ENCODE measurements at places on chromosomes 16 and 17.

GRCh38 chr17:41437769-41438168, 3.0 kb downstream of the KRT38 start:
- no peak for DNase-seq

GRCh38 chr17:6682339-6682738, 30.8 kb downstream of the C17orf100 start:
- no peak for DNase-seq

DNA sequence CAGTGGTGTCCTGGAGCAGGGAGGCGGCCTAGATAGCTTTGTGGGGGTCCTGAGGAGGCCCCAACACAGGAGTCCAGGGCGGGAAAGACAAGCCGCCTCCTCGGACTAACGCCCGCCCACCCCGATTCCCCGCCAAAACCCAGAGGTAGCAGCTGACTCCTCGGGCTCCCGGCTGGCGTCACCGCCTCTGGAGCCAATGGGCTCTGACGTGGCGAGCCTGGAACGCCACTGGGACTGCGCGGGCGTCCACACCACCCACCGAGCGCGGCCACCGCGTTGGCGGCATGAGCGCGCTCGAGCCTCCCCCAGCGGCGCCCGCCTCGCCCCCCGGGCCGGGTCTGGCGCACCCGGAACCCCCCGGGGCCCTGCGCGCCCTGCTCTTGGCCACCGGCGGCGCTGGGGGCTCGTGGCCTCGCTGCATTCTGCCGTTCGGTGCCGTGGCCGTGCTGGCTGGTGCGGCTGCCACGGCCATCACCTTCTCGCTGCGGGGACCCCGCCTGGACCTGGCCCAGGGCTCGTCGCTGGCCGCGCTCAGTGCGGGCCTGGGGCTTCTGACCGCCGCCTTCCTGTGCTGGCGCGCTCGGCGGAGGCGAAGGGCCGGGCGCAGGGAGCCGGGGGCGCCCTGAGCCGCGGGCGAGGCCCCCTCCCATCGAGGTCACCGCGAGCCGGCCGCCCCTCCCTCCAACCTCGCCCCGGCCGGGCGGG, 3.4 kb upstream of the NTN3 start:
- no peak for DNase-seq

- no peak for DNase-seq
These were observed 473.2 kb downstream of the RBFOX1 start for GRCh38 chr16:7805686-7806396.

GRCh38 chr16:3971261-3971660, 90.7 kb upstream of the CREBBP start:
- DNase-seq, result no peak

Measured in stimulated activated CD4-positive, alpha-beta T cell treated with anti-CD3 and anti-CD28 coated beads, Interleukin-4, amount 100 ng/mL, for 1 hour (primary cell).